ENCODE measurements at places on chromosomes 1 and 21.

- no peak for DNase-seq
Measured at GRCh38 chr1:247475793-247476192, 17.9 kb upstream of the OR2B11 start.

DNA sequence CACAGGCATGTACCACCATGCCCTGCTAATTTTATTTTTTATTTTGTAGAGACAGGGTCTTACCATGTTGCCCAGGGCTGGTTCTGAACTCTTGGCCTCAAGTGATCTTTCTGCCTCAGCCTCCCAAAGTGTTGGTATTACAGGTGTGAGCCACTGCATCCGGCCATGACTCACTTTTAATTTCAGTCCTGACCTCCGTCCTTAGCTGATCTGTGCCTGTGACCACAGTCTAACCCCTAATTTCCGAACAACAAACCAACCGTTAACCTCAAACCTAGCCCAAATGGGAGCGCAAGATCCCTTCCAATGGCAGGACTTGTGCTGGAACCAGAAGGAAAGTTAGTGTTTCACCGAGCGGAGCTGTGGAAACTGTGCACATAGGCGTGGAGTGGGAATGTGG is 29.3 kb upstream of the MAN1C1 start:
- DNase-seq = no peak

DNA sequence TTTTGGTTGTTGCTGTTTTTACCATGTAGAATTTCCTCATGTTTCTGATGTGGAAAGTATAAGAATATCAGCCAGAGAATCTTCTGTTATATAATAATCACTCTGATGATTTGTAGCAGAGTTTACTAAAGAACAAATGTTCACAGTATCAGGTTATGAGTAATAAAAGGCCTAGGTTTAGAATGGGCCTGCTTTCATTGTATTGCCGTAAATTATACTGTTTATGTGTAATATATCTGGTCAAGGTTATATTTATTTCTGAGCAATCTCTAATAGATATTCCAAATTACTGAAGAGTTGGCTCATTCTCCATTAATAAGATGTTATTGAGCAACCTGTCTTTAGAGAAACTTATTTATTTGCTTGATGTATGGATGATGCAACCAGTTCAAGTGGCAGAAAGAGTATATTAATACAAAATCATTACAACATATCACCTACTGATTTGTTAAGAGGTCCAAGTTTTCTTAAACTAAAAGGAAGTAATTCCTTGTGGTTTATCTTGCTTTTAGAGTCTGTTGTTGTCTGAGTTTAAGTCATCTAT is 649.4 kb upstream of the CXADR start:
- DNase-seq = no peak

DNA sequence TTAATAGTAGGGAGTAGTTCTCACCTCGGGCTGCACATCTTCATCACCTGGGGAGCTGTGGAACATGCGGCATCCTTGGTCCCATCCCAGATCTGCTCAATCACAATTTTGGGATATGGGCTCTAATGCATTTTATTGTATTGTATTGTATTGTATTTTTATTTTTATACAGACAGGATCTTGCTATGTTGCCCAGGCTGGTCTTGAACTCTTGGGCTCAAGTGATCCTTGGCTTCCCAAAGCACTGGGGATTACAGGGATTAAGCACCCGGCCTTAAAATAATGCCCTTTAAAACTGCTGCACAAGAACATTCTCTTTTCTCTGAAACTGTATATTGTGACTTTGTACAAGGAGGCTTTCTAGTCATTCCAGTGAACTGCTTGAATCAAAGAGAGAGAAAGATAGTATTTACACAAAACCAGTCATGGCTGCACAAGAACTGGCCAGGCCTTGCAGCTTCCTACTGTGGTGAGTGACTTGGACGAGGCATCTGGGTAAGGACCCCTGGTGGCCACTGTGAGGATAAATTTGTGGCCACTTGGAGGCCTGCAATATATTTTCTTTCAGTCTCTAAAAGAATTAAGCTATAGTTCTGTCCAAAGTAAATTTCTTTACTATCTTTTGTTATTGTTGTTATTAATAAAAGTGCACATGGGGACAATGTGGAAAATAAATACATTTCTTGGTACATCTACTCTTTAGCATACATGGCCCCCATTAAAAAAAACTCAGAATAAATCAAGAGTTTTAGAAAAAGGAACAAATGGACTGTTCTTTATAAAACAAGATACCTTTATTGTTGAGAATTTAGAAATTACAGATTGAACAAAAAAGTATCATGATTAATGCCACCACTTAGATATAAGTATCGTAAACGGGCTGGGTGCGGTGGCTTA is 48.0 kb downstream of the TBCE start:
- DNase-seq = peak; percentile 27

DNA sequence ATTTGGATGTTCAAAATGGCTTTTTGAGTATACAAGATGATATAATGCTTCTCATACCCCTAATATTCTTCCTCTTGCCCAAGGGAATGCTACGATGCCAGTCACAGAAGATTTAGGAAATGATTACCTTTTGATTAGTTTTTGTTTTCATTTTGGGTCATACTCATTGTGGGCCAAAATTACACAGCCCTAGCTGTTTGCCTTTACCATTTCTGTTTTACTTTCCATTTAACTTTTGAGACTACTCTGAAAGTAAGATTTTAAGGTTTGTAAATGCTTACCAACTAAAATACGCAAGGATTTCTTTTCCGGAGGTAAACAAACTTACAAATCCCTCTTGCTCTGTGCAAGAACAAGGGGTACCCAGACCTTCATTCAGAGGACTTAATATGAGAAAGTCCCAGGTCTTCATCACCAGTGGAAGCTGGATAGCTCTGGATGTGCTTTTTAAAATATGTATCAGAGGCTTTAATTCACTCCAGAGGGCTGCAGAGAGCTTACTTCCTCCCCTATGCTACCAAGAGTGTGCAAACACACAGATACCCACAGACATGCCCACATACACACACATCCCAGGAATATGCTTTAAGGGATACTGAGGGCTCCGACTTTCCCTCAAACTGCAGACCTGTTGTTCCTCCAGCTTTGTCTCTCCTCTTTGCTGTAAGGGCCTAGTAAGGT is 631.4 kb downstream of the SMYD3 start:
- no peak for DNase-seq

DNA sequence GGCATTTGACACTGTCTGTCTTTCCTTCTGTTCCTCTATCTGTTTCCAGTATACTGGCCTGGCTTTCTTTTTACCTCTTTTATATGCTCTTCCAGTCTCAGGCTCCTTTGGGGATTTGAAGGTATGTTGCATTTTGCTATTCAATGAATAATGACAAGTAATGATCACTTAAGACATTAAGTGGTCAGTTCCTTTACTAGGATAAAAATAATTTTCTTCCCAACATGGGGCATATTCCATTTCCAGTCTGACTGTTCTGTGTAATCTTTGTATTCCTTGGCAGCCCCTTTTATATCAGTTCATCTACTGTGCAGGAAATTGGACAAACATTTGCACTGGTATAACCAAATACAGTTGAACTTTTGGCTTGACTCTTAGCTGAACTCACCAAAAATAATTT is 15.6 kb downstream of the METTL18 start:
- DNase-seq = no peak

- no peak for DNase-seq
Measured at GRCh38 chr1:219354962-219355361, 181.3 kb downstream of the LYPLAL1 start.

DNA sequence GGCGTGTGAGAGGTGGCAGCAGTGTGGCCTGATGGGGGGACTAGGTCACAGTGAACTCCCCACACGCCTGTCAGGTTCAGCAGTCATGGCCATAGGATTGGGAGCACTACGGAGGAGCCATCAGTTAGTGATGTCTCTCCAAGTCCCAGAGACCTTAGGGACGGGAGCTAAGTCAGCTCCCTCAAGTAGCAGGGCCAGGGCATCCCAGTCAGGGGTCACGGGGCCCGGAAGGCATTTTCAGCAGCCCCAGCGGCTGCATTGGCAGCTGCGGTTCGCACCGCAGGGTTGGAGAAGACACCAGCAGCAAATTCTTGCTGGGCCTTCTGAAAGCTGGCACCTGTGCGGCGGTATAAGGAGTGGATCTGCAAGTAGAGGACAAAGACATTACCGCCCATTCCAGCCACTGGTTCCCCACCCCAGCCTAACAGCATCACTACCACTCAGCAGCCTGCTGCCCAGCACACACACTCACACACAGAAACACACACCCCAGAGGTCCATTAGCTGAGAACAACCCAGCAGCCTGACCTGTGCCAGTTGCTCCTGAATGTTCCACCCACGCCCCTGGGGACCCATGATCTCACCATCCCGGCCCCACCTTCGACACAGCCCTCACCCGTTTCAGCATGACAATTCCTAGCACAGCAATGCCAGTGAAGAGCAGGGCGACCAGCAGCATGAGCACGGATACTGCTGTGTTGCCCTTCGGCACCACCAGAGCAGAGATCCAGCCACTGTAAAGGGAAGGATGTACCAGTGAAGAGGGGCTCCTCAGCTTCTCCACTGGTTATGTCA is 972 bp upstream of the ENTREP3 start:
- DNase-seq = no peak

DNA sequence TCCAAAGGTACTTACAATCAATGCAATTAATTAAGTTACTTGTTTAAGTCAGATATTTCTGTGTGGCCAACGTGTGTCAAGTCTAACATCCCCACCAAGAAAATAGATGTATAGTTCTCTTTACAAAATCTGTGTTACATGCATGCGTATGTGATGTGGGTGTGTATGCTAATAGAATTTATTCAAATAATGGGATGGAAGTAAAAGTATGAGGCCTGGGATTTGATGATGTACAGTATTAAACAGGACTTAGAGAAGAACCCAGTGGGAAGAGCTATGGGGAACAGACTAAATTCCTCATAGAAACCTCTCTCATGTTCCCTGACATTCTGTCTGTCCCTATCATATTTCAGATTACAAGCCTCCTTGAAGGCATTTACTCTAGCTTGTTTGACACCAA is 72.5 kb downstream of the IFI44 start:
- no peak for DNase-seq

- no peak for DNase-seq
Measured at GRCh38 chr1:44802306-44803061, 2.3 kb downstream of the PLK3 start.

DNA sequence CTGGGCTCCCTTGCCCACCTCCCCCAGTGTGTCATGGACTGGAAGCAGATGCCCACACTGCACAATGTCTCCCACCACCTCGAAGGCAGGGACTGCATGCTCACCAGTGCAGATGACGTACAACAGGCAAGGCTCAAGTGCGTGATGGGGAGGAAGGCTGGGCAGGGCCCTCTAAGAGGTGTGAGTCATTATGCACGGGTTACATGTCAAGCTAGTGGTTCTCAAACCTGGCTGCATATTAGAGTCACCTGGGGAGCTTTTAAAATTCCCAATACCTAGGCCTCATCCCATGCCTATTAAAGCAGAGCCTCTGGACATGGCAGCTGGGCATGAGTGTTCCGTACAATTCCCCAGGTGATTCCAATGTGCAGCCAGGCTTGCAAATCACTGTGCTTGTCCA is 137.9 kb upstream of the NGF start:
- no peak for DNase-seq

- no peak for DNase-seq
Measured at GRCh38 chr1:218699421-218699820, 354.3 kb downstream of the TGFB2 start.

DNA sequence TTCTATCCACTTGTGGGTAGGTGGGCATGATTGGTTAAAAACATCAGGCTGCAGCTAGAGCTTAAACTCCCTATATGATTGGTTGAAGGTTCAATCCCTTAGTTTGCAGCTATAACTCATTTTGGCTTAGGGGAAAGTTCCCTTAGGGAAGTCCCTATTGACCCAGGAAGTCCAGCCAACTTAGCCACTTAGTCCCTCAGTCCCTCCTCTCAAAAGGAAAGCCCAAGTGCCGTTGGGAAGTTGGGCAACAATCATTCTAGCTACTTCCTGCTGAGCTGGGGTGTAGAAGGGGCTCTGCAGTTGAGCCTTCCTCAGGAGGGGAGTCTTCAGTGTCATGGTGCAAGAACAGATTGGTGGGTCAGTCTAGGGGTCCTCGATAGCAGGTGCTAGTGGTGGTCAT is 12.2 kb downstream of the MSTO1 start:
- no peak for DNase-seq

- no peak for DNase-seq
Measured at GRCh38 chr1:231354330-231355020, 16.4 kb downstream of the SPRTN start.

DNA sequence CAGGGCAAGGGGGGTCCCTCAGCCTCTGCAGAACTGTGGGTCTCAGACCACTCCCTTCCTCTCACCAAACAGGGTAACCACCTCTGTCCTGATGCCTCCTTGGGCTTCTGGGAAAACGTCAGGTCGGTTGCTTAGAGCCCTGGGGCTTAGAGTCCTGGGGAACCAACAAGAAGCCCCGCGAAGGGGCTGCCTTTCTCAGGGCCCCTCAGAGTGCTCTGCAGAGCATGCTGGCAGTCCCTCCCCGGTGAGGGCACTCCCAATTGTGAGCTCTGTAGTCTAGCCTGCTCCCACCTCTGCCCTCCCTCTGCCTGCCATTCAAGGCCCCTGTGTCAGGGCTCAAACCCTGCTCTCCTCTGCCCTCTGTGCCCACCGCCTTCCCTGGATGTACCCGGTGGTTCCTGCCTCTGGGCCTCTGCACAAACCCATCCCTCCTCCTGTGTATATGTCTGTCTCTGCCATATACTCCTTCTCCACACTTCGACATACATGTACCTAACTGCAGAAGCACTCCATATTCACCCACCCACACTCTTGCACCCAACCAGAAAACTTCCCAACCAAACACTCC is 92.3 kb downstream of the DMRTB1 start:
- DNase-seq = no peak

GRCh38 chr1:114341299-114341698 is 169.7 kb downstream of the TRIM33 start:
- DNase-seq = peak; percentile 44

- no peak for DNase-seq
Measured at GRCh38 chr1:94281361-94282142, 44.2 kb upstream of the ARHGAP29 start.

- DNase-seq = no peak
Measured at GRCh38 chr1:15272009-15272781, 25.2 kb downstream of the FHAD1 start.

DNA sequence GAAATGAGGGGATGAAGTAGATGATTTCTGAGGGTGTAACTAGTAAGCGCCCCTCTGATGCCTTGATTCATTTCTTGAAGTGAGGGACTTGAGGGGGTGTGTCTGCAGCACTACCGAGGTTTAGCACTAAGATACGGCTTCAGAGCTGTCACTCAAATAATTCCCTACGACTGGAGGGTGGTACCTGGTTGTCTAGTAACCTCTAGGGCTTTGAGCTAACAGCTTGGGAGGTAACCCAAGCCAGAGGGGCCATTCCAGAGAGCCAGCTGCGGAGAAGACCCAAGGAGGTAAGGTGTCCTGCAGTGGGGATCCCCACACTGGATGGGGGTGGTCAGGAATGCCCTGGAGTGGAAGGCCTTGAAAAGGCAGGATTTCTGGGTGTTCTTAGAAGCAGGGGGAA is at the start of gene TTC24:
Gene TTC24 (plus strand): TSS at position 252 of the 400 bp plus-strand sequence. CDS start 1,642 bp downstream, outside the sequence.
- DNase-seq = no peak

DNA sequence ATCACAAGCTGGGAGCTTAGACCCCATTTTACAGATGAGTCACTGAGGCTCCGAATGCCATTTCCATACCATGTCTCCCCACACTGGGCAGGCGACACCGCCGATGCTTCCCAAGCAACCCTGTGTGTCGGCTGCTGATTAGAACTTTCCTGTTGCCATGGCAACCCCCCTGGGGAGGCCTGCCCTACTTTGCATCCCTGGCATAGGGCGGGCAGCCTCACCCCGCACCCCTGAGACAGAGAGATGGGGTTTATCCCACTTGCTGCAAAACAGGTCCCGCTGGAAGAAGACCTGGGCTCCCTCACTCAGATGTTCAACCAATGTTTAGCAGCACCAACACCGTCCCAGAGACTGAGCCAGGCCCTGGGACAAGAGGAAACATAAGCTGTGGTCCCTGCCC is 81.5 kb downstream of the CAMK2N1 start:
- DNase-seq = no peak

- no peak for DNase-seq
Measured at GRCh38 chr1:151199873-151200581, 1.7 kb downstream of the PIP5K1A start.

All from T-helper 22 cell (primary cell).